NCI-H1694 treated with DMSO at 0.1 percent for 48 hours (cell line): ENCODE measurements at places on chromosomes 16 and 17.

DNA sequence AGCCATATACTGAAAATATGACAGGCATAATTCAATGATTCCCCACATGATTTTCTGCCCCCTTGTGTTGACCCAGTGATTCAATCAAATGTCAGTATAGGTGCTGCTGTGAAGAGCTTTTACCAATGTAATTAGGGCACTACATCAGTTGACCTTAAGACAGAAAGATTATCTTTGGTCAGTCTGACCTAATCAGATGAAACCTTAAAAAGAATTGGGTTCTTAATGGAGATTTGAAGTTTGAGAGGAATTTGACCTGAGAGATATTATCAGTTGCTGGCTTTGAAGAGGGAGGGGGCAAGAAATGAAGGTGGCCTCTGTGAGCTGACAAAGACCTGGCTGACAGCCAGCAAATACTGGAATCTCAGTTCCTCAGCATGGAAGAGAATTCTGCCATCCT is 358.7 kb upstream of the CA10 start:
- DNase-seq: no peak

- peak; percentile 70 for DNase-seq
Observed at GRCh38 chr16:10521681-10522274, 58.6 kb downstream of the EMP2 start.

GRCh38 chr16:67431775-67432505 is 1.0 kb downstream of the HSD11B2 start:
- no peak for DNase-seq

- DNase-seq: no peak
Observed at GRCh38 chr16:11201498-11202259, 54.3 kb downstream of the SOCS1 start.

DNA sequence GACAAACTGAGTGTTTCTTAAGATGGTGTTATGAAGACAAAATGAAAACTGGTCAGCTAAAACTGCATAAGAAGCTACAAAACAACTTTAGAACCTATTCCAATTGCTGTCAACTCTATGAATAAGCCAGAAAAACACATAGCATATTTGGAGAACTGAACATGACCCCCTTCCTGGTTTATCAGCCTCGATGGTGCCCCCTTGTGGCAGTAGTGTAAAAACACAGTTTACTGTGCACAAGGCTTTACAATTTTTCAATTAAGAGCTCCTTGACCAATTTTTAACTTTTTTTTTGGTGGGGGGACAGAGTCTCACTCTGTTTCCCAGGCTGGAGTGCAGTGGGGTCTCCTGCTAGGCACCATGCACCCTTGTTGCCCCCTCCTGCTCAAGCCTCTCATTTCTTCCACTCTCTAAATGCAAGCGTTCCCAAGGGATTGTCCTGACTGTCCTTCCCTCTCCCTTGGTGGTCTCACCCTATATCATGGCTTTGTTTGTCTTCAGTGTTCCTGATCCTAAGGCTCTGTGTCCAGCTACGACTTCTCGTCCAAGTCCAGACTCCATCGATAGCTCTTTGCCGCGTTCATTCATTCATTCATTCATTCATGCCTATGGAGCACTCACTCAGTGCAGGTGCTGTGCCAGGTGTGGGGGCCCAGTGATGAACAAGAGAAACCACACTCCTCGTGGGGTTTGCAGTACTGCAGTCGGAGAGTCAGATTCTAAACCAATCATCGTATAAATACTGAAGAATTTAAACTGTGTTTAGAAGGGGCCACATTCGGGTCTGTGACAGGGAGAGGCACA is 7.5 kb downstream of the EIF1 start:
- peak; percentile 90 for DNase-seq

DNA sequence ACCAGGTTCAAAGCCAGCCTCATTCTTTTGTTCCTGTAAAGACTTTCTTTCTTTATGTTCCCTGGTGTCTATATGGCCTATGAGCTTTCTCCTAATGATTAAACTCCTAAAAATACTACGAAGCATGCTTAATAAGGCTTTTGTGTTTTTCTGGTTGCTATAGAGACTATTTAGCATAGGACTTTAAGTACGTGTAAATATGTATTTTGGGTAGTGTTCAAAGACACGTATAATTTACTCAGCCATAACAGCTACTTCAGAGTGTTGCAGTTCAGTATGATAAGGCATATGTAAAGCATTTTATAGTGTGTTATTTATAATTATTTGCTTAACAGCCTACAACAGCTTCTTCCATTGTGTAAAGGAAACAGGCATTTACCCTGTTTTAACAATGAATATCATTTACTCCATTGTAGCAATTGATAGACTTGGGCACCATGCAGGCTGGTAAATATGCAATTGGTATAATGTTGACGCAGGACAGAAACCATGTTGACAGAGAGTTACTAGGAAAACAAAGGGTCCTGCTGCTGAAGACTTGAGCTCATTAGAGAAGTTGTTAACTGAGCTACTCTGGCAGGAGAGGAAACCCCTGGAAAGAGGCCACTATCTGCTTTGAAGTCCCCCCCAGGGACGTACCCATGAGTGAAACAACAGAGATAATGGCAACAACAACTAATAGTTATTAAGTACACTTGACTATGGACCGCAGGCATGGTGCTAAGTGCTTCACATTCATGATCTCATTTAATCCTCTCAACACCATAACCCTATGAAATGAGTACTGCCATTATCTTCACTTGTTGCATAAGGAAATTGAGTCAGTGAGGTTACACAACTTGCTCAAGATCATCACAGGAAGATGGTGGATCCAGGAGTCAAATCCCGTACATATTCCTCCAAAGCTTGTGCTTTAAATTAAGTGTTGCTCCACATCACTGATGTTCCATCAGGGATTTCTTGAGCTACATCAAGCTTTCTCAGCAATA is 342.2 kb upstream of the DYNLRB2 start:
- DNase-seq: no peak

DNA sequence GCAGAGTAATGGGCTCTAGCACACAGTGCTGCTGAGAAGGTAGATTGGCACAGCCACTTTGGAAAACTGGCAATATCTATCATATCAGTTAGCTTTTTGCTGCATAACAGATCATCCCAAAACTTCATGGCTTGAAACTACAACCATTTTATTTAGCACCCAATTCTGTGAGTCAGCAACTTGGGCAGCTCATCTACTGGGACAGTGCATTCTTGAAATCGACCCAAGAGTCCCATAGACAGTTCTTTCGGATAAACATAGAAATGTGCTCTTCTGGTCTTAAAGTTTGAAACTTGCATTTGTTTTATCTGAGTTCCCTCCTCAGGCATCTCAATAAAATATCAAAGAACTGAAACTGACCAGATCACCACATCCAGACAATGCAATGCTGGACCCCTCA is 76.7 kb downstream of the CEP112 start:
- DNase-seq: no peak

- no peak for DNase-seq
Observed at GRCh38 chr16:12788758-12789157, 14.9 kb downstream of the CPPED1 start.

- no peak for DNase-seq
Observed at GRCh38 chr17:79629548-79630049, 18.7 kb upstream of the RBFOX3 start.

- no peak for DNase-seq
Observed at GRCh38 chr16:72552654-72553053, 380.7 kb upstream of the PMFBP1 start.

DNA sequence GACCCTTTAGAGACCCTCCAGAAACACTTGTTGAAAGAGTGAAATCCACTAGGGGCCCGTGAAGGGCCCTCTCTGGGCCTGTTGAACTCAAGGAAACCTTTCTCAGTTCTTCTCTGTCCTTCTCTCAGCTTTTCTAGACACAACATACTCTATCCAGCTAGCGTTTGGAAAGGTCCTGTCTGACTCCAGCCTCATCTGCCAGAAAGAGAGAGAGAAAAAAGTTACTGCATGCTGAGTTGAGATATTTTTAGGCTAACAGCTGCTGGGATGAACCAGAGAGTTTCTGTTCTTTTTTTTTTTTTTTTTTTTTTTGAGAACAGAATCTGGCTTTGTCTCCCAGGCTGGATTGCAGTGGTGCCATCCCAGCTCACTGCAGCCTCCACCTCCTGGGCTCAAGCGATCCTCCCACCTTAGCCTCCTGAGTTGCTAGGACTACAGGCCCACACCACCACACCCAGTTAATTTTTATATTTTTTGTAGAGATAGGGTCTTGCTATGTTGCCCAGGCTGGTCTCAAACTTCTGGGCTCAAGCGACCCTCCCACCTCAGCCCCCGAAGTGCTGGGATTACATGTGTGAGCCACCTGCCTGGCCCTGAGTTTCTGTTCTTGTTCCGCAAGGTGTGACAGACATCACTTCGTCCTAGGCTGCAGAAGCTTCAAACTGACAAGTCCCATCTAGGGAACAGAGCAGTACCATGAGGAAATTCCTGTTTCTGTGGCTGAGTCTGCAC is 14.9 kb upstream of the TEX2 start:
- DNase-seq: no peak

- DNase-seq: no peak
Observed at GRCh38 chr17:78113804-78114785, 14.5 kb downstream of the TMC6 start.

DNA sequence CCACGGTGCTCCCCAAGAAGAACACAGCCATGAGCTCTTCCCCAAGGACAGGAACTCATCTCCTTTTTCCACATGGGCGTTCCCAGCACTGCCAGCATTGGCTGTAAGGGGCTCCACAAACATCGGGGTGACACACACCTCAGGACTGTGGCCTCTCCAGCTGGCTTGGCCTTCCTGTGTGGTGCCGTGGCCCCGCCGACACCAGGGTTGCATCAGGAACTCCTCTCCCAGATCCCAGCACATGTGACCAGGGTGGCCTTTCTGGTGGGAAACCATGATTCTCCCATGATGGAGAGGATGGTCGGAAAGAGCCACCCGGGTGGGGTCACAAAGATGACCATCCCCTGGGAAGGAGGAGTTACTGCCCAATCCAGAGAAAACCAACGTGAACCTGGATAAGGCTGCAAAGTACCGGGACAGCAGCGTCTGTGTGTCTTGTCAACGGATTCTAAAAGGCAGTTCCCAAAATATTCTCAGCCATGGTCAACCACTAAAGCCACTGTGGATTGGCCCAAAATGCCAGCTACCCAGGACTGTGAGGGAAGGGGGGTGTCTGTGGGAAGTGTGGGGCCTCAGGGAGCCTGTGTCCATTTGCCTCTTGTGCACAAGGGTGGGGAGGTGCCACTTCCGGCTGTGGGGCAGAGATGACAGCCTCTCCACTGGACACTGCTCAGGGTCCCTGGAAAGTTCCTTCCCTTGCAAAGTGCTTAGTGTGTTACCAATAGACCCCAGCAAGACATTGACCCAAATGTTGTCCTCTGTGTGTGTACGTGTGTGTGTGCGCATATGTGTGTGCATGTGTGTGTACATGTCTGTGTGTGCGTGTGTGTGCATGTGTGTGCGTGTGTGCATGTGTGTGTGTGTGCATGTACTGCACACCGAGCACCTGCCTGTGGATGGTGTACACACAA is 78.0 kb upstream of the CBX4 start:
- DNase-seq: no peak

GRCh38 chr17:15466131-15466530 is 1.3 kb downstream of the CDRT4 start:
- no peak for DNase-seq

DNA sequence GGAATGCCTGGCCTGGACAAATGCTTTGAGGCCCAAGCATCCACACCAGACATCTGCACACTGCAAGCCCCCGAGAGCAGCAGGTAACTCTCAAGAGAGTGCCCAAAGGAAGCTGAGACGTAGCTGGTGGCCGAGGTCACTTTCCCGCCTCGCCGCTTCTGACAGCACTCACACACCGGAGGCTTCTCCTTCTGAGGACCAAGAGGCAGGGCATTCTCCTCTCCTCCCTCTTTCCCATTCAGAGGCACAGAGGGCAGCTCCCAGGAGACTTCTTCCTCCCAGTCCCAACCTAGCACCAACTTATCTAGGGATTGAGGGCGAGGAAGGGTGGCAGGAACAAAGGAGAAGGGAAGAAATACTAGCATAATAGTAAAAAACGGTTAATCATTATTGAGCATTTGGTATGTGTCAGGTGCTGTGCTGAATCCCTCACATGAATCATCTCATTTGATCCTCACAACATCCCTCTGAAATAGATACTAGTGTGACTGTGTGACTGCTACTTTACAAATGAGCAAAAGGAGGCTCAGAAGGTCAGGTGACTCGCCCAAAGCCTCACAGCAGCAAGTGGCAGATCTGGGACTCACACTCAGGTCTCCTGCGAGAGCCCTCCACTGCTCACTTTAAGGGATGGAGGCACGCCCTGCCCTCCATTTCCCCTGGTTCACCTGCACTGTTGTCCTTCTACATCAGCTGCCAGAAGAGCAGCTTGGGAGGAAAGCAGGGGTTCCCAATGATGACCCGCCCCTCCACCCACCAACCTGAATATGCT is 41.8 kb downstream of the MYO18A start:
- no peak for DNase-seq

- no peak for DNase-seq
Observed at GRCh38 chr16:10561425-10561824, 19.0 kb downstream of the EMP2 start.

DNA sequence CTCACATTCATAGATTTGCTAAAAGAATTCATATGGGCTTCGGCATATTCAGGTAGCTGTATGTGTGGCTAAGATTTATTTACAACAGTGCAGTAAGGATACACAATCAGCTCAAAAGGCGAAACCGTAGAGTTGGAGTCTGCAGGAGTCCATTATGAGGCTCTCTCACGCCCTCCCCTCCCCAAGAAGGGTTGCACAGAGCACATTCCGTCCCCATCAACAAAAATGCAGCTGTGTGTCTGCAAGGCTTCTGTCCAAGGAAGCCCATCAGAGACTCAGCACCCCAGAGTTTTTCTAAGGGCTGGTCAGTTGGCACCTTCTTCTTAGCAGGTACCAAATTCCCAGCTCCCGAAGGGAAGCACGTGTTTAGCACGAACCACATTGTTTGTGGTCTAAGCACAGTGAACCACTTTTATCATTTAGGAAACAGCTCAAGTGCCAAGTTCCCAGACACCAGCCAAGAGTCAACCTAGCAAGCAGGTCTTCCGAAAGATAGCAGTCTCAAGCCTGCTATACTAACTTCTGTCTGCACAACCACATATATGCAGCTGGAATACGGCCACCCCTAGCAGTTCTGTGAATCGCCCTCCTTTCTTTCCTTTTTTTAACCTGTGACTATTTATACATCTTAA is 28.5 kb upstream of the MEAK7 start:
- DNase-seq: no peak

DNA sequence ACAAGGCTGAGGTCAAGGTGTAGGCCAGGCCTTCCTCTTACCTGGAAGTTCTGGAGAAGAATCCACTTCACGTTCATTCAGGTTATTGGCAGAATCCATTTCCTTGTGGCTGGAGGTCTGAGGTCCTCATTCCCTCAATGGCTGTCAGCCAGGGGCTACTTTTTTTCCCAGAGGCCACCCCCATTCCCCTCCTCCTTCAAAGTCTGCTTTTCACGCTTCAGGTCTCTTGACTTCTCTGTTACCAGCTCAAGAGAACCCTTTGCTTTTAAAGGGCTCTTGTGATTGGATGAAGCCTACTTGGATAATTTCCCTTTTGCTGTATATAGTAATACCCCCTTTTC is 55.1 kb upstream of the LGALS9 start:
- no peak for DNase-seq

GRCh38 chr17:51718983-51719382 is 439.5 kb downstream of the CA10 start:
- no peak for DNase-seq
